Stimulated activated CD8-positive, alpha-beta memory T cell treated with anti-CD3 and anti-CD28 coated beads, Interleukin-12 subunit alpha, Interleukin-12 subunit beta, amount 100 ng/mL, for 1 hour (primary cell): ENCODE measurements at places on chromosomes 7 and 10.

DNA sequence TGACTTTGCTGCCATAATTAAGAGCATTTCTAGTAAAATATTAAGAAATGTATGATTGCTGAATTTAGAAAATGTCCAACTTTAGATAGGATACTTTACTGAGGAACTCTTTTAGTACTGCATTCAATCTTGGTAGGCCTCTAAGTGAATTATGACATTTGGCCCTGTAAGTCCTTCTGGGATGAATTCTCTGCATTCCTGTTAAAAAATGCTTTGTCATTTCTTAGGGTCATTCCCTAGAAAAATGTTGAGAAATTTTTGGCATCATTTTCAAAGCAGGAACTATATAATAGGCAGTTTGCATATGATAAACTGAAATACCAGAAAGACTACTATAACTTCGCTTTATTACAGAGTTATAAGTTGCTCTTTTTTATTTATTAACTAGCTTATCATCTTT, 69.3 kb upstream of the PRR15 start:
- DNase-seq = no peak

DNA sequence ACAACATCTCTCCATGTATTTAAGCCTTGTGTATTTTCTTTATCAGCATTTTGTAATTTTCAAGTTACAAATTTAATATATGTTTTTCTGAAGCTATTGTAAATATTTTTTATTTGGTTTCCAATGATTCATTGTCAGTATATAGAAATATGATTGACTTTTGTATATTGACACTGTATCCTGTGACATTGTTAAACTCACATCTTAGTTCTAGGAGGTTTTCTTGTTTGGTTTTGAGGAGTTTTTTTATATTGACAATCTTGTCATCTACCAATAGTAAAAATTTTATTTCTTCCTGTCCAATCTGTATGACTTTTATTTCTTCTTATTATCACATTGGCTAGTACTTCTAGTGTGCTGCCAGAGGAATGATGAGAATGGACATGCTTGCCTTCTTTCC, 393.7 kb downstream of the GPAM start:
- DNase-seq = no peak

DNA sequence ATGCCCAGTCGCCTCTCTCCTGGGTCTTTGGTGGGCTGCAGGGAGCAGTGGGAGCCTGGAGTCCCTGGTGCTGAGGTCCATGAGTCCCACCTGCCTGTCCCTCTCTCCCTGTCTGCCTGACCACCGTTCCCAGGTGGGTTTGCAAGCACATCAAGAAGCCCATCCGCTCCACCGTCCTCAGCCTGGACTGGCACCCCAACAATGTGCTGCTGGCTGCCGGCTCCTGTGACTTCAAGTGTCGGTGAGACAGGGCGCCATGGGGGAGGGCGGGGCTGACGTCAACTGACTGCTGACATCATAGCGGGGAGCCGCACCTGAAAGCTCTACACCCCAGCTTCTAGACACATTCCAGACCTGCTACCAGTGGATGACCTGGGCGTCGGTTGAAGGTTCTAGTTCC, 15.2 kb downstream of the ARPC1B start:
- no peak for DNase-seq

DNA sequence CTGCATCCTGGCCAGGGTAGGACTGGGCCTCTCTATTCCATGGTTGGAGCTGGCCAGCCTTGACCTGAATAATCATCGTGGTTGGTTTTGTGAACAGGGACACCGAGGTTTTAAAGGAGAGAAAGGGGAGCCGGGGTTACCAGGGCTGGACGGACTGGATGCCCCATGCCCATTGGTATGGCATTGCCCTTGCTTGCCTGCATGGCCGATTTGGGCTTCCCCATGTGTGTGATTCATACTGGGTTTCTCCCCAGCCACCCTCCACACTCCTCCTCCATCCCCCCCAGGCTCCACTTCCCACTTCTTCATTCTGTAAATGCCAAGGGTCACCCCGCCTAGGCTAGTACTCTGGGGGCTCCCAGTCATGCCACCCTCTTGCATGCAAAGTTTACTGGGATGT, 98.8 kb upstream of the MACROH2A2 start:
- no peak for DNase-seq

GRCh38 chr7:137986252-137987017, 15.5 kb downstream of the CREB3L2 start:
- no peak for DNase-seq

DNA sequence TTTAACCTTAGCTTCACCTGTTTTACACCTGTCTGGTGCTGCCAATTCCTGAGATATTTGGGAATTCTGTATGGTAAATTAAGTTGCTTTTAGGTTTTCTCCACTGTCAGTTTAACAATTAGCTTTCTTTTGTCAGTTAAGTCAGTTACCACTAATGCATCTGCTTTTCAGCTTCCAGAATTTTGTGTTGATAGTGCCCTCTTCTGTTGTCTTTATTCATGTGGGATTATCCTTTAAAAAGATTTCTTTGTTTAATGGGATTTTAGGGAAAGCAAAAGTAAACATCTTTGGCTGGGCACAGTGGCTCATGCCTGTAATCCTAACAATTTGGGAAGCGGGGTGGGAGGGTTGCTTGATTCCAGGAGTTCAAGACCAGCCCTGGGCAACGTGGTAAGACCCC, 8.1 kb downstream of the TFAM start:
- DNase-seq = no peak

DNA sequence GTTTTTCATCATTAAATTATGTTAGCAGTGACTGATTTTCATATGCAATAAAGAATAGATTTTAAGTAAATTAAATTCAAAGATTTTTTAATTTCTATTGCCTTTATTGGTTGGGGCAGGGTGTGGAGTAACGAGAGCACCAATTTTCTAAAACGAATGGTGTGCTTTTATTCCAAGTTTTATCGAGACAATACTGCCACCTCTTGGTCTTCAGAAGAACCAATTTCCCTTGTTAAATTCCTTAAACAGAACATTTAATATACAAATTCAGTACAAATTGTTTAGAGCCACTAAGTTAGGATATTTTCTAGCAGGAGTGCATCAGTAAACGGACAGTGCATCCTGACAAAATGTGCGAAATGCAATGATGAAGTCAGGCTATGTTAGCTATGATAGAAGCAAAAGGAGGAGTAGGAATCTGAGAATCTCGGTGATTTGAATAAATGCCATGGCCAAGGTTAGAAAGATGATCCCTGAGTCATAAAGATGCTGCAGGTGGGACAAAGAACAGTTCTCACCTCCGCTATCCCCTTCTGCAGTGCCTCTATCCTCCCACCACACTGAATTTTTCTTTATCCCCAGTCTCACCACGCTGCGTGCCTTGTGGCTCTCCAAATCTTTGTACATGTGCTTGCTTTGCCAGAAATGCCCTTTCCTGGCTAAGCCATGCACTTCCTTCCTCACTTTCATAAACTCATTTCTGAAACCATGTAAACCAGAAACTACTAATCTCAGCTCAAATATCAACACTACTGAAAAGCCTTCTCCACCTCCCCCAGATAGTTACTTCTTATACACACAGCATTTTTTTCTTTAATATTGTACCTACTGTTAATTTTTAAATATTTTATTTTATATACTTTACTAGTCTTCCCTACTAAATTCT, 31.9 kb upstream of the AGBL3 start:
- no peak for DNase-seq

GRCh38 chr7:14201353-14201752, 211.9 kb upstream of the ETV1 start:
- no peak for DNase-seq

DNA sequence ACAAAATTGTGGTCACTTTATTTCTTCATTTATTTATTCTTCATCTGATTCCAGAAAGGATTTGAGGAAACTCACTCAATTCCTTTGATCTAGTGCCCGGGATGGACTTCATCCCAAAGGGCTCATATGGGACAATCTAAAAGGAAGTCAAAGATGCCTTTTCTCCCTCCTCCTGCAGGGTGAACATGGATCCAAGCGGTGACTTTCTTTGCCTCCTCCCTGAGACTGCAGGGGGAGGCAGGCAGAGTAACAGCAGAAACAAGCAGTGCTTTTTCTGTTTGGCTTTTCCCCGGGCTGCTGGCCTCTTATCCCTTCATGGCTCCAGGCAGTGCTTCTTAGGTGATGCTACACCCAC, 10.0 kb upstream of the DNMBP start:
- no peak for DNase-seq

GRCh38 chr7:92766461-92767003, 69.8 kb downstream of the CDK6 start:
- no peak for DNase-seq

GRCh38 chr7:74272305-74273038, 16.7 kb upstream of the CLIP2 start:
- DNase-seq = no peak

DNA sequence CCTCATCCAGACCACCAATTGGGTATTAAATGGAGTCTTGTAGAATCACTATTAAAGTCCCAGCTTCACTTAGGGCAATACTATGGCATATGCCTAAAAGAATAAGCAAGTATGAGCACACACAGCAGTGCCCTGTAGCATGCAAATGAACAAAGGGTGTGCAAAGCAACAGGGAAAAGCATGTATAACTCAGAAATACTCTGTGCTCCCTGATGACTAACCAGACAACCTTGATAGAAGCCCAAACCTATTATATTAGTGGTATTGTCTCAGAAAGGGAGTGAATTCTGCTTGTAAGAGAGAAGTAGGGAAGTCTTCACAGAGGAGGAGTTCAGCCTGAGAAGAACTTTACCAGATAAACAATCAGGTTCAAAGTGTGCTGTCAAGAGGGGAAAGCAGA, 131.2 kb downstream of the DGKI start:
- no peak for DNase-seq

GRCh38 chr7:35251606-35252310, 2.1 kb downstream of the TBX20 start:
- DNase-seq = no peak

GRCh38 chr7:129006636-129007414, 48.1 kb downstream of the TNPO3 start:
- DNase-seq = no peak

- DNase-seq = no peak
Observed at GRCh38 chr7:11557627-11558026, 274.4 kb downstream of the THSD7A start.

DNA sequence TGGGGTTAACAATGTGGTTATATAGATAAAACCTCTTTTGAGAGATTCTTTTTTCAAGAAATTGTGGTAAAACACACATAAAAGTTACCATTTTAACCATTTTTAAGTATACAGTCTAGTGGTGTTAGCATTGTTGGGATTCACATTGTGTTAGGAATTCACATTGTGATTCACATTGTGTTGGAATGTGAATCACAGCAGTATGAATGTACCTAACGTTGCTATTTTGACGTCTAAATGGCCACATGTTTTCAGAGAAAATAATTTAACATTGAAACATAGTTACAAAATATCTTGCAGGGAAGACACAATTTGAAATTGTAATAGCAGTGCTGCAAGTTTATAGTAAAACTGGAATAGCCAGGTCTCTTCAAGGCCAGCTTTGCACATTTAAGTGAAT, 129.0 kb downstream of the BICC1 start:
- DNase-seq = no peak

- no peak for DNase-seq
Observed at GRCh38 chr7:131021902-131022301, 287.9 kb upstream of the KLF14 start.

DNA sequence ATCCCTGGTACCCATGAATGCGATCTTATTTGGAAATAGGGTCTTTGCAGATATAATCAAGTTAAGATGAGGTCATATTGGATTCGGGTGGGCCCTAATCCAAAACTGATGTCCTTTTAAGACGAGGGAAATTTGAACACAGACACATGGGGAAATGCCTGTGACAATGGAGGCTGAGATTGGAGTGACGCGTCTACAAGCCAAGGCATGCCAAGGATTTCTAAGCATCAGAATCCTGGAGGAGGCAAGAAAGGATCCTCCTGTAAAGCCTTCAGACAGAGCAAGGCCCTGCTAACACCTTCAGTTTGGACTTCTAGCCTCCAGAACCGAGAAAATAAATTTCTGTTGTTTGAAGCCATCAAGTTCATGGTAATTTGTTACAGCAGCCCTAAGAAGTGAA, 18.5 kb downstream of the PARP12 start:
- no peak for DNase-seq

GRCh38 chr7:23490357-23491135, 20.3 kb upstream of the IGF2BP3 start:
- no peak for DNase-seq

- DNase-seq = no peak
Observed at GRCh38 chr7:16846601-16847165, 35.1 kb downstream of the AGR3 start.

- no peak for DNase-seq
Observed at GRCh38 chr7:144384555-144385245, 18.8 kb downstream of the NOBOX start.

- DNase-seq = peak; percentile 30
Observed at GRCh38 chr10:99993701-99994689, 15.8 kb downstream of the DNMBP start.

- DNase-seq = no peak
Observed at GRCh38 chr10:33482486-33482885, 148.0 kb upstream of the NRP1 start.

GRCh38 chr10:78860260-78860914, 208.4 kb upstream of the ZMIZ1 start:
- DNase-seq = no peak

GRCh38 chr10:133616371-133617130, 10.0 kb downstream of the FRG2B start:
- no peak for DNase-seq

DNA sequence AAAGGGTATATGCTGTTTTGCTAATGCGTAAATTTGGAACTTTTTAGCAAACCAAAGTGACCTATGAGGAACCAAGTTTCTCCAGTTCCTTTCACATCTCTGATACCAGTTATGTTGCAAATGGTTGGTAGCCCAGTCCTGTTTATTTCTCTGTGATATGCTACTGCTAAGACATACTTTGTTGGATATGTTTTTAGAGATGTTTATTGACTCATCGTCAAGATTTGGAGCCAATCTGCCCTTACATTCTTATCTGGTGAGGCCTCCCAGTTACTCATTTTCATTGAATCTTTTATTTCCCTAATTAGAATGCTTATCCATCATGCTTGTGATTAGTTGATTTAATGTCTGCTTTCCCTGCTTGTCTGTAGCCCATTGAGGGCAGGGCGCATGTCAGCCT, 58.9 kb downstream of the LRGUK start:
- no peak for DNase-seq

- no peak for DNase-seq
Observed at GRCh38 chr10:124419635-124420034, 912 bp upstream of the OAT start.

DNA sequence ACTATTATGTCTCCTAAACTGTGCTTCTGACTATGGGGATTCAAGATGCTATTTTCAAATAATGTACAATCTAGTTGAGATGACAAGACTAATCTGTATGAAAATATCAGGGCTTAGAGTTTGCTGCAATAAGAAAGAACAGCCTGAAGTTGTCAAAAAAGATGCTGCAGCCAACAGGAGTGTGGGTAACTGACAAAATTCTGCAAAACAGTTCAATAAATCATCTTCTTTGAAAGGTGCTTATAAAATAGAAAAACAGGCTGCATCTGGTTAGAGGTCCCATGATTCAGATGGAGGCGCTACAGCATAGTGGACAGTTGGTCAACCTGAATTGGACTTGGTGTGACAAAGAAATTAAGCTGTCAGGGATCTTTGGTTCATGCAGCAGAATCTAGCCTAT, 511.0 kb downstream of the XPNPEP1 start:
- no peak for DNase-seq

- no peak for DNase-seq
Observed at GRCh38 chr10:19245889-19246752, 197.5 kb downstream of the MALRD1 start.
